ENCODE measurements at places on chromosomes 6 and 20. TPM values are rescaled to one million over a fixed set of nuclear protein-coding genes. Genes with fewer than 3 reads are reported as not detected.

DNA sequence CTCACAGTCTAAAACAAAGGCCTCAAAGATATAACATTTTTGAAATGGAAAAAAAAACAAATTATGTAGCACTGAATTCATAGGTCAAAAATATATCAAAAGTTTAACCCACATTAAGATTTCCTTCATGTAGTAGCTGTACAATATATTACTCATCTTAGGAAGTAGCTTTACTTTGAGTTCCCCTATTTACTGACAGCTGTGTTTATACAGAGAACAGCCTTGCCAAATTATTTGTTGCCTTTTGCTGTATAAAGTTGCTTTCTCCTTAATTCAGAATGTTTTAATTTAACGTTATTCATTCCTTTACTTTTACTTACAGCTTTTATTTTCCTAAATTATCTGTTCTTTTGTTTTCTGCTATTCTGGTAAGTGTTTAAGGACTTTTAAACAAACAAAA is 181.0 kb downstream of the COL12A1 start:
- DNase-seq = no peak

DNA sequence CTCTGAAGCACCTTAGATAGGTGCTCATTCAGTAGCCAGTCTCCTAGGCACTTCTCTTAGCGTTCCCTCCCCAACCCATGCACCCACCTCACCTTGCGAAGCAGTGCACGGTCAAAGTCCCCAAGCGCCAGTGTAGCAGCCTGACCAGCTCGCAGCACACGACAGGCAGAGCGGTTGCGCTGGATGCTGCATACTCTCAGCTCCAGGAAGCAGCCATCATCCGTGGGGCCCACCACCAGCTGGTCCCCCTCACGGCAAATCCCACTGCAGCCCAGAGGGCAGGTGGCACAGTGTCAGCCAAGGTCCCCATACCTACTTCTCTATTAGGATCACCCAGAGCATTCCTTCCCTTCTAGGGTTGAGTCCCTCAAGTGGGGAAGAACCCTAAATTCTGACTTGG is 6.5 kb downstream of the GTPBP2 start:
- no peak for DNase-seq

- DNase-seq = no peak
These were observed 25.6 kb upstream of the CHMP4B start for GRCh38 chr20:33785503-33785902.

Gene RAB32
- not detected for total RNA-seq

Gene SLC17A2
- not detected for total RNA-seq

GRCh38 chr20:44896583-44896982 is 11.1 kb downstream of the YWHAB start:
- DNase-seq = no peak

Gene BAG2
- 5.7 TPM for total RNA-seq

DNA sequence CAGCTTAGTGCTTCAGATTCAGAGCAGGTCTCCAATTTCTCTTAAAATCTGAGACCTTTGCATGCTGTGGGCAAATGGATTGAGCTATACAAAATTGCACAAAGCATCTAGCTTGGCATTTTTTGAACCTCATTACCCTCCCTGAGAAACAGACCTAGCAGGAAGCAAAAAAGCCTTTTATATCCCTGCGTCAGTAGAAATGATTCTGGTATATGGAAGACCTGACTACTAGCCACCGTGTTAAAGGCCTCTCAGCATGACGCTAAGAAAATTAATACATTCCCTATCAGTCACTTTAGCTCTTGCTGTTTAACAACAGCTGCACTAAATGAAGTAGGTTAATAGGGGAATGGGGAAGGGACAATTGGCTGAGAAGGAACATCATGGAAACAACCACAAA is 110.7 kb upstream of the SMLR1 start:
- no peak for DNase-seq

Gene CALHM5
- not detected for total RNA-seq

DNA sequence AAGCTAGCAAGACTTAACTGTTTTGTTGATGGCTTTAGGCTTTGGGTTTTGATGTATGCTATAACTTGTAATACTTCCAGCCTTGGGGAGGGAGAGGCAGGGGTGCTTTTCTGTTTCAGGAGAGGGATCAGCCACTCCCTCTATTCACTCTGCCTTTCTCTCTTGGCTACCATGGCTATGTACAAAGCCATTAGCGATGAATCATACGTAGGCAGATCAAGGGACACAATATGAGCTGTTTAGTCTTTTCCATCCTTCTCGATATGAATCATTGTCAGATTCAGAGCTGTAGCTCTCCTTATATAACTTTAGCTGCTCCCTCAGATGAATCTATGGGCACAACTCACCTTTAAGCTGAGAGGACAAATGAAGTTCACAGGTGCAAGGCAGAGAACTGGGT is 230.6 kb downstream of the TSHZ2 start:
- DNase-seq = no peak

- no peak for DNase-seq
These were observed 129.1 kb downstream of the PACRG start for GRCh38 chr6:162856885-162857284.

Gene CST5
- not detected for total RNA-seq

- DNase-seq = no peak
These were observed 125.9 kb upstream of the ESR1 start for GRCh38 chr6:151681433-151682059.

DNA sequence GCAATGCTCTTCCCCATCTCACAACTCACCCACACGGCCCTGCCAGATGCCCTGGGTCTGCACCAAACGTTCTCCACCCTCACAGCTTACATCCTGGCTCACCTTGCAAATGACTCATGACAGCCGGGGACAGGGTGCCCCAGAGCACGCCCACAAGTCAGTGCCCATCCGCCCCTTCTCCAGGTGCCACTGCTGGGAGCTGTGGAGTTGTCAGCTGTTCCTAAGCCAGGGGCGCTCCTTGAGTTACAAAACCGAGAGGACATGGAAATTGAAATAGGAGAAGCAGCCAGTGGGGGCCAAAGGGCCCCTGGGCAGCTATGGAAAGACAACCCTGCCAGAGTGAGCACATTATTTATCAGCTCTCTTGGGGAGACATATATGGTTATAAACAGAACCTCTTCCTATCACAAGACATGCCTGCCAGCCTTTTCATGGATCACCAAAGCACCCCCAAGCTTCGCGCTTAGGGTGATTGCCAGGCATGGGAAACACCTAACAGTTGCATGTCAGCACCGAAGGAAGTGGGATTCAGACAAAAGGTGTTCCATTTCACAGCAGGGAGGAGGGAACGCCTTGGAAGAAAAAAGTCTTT is 236.8 kb downstream of the LY86 start:
- DNase-seq = no peak
